Activated CD4-positive, alpha-beta T cell treated with anti-CD3 and anti-CD28 coated beads, Interleukin-2, amount 10 ng/mL, durations not matched to agents 24 days and 14 days (primary cell): ENCODE measurements at places on chromosomes 6 and 20. TPM values are rescaled to one million over a fixed set of nuclear protein-coding genes. Genes with fewer than 3 reads are reported as not detected.

Gene TGM3
- total RNA-seq, result not detected in 2 replicates

Gene SEMG1
- not detected in 2 replicates for total RNA-seq

Gene NR2E1
- total RNA-seq, result not detected in 2 replicates

Gene SOX18
- total RNA-seq, result 0.84 and 0.92 TPM in 2 replicates

Gene EIF2S2
- total RNA-seq, result 106 and 107 TPM in 2 replicates

Gene C2
- 0.30 and 0.43 TPM in 2 replicates for total RNA-seq

Gene LPA
- total RNA-seq, result not detected in 2 replicates

Gene PSMB9
- 249 and 257 TPM in 2 replicates for total RNA-seq

Gene CPNE5
- 0.31 and 0.65 TPM in 2 replicates for total RNA-seq

Gene PRICKLE4
- total RNA-seq, result not detected in 2 replicates
